ENCODE measurements at places on chromosomes 7 and 10.

- DNase-seq: no peak
Observed at GRCh38 chr10:117804470-117805011, 242.2 kb downstream of the RAB11FIP2 start.

- no peak for DNase-seq
Observed at GRCh38 chr7:139292821-139293220, 48.3 kb upstream of the FMC1 start.

GRCh38 chr7:125605241-125605640 is 675.6 kb upstream of the POT1 start:
- no peak for DNase-seq

DNA sequence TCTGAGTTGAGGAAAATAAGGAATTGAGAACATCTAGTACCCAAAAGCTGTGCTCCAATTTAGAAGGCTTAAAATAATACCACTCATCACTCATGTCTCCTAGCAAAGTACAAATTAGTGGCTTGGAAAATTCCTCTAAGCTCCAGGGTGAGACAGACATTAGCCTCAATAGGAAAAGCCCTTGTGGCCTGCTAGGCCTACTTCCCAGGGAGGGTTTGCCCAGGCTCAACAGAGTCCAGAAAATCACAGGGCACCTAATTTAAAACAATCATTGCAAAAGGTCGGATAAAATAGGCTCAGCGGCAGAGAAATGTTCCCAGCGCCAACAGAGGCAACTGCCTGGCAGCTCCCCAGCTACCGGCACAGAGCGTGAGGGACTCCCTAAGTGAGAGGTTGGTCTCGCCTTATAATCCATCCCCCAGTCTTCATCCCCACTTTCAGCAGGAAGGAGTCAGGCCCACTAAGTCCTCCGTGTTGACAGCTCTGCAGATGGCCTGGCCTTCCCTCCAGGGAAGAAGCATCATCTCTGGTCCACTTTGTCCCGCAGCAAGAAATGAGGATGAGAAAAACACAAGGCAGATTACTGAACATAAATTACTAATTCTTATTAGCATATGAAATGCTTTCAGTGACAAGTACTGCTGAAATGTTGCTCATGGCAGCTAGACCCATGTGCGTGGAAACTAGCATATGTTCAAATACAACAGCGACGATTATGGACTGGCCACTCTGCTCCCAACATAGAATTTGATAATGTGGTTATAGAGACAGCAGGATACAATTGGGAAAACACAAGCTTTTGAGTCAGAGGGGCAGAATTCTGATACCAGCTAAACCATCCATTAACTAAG is 1177.7 kb upstream of the AUTS2 start:
- DNase-seq: no peak
